ENCODE measurements at places on chromosomes 6 and 20. TPM values are rescaled to one million over a fixed set of nuclear protein-coding genes. Genes with fewer than 3 reads are reported as not detected.

Gene RSPO4
- not detected for total RNA-seq

Gene DLL1
- total RNA-seq: 3.2 TPM

Gene OOEP
- not detected for total RNA-seq

Gene ZFP64
- total RNA-seq: 34.0 TPM

Gene CD24
- 2.3 TPM for total RNA-seq

All from vein endothelial cell (primary cell).